ENCODE measurements at places on chromosomes 13 and 19. TPM values are rescaled to one million over a fixed set of nuclear protein-coding genes. Genes with fewer than 3 reads are reported as not detected.
A peak's percentile ranks its signal among the peaks of the same experiment; 100 is the strongest.

- no peak for DNase-seq
These were observed 174.6 kb downstream of the ITGBL1 start for GRCh38 chr13:101626925-101627555.

DNA sequence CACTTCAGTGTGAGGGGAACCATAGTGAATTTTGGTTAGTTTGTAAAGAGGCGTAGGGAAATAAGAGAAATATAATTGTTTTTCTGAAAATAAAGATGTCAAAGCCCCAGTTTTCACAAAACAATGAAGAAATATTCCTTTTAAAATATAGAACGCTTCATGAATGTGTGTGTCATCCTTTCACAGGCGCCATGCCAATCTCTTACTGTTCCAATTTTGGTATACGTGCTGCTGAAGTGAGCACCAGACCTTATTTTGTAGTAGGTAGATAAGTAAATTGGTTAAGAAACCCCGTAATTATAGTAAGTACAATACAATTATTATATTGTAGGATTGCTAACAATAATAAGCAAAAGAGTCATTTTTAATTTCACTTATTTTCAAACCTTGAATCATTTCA lies 43.3 kb downstream of the NAA16 start:
- DNase-seq = no peak

- peak; percentile 24 for DNase-seq
These were observed at the start of gene ETV2 for GRCh38 chr19:35641515-35642151. Gene ETV2, plus strand, starts transcription at chr19:35641745. Its CDS starts 716 bp downstream, at chr19:35642461.

GRCh38 chr13:72104656-72105180 lies 237.7 kb upstream of the DACH1 start:
- no peak for DNase-seq

- DNase-seq = peak; percentile 41
These were observed 26.9 kb upstream of the RCBTB2 start for GRCh38 chr13:48559638-48560320.

CYP4F3 gene
- not detected for total RNA-seq

- DNase-seq = no peak
These were observed 5.6 kb downstream of the ZDHHC20 start for GRCh38 chr13:21453387-21454081.

DNA sequence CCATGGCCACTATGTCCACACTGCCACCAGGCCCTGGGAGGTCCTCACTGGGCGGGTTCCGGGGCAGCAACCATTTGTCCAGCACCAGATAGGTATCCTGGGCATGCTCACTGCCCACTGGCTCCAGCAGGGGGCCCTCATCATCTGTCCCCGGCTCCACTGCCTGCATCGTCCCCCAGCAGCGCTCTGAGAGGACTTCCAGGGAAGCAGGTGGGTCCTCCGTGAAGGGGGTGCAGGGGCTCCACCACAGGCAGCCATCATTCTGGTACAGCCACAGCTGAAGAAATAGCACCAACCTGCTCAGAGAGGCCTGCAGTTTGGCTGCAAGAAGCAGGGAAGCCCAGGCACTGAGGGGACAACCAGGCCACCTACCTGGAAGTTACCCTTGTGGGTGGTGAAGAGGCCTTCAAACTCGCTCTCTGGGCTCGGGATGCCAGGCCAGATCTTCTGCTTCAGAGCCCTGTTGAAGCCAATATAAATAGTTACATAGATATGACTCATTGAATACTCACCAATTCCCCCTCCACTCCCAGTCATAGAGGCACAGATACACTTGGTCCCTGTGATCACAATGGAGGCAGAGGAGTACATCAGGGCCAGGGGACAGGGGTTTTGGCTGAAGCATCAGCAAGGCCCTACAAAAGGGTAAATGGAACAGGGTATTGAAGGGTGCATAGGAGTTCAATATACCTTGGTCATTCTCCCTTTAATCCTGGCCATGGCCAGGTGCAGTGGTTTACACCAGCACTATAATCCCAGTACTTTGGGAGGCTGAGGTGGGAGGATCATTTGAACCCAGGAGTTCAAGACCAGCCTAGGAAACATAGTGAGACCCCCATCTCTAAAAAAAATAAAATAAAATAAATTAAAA lies 4.1 kb downstream of the SWSAP1 start:
- DNase-seq = peak; percentile 45

PLIN5 gene
- total RNA-seq = 4.5 TPM

LRG1 gene
- 0.66 TPM for total RNA-seq

INTS6 gene
- total RNA-seq = 22.5 TPM

DIAPH3 gene
- total RNA-seq = 2.6 TPM

DNA sequence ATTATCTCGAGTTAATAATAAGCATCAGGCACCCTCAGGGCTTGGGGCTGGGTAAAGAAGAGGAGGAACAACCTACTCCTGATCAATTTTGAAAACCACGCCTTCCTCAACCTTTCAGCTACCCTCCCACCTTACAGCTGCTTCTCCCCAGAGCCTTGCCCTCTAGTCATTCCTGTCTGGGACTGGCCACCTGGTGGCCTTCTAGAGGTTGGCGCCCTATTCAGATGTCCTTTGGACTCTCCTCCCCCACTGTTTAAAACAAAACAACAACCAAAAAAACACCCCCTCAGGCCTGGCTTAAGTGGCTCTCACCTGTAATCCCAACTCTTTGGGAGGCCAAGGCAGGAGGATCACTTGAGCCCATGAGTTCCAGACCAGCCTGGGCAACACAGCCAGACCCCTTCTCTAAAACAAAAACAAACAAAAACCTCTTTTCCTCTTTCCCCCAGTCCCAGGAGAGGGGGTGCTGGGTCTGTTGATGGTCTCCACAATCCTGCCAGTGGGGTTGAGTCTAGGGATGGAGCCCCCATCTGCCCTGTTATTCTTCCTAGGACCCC lies 62.3 kb downstream of the CCDC70 start:
- no peak for DNase-seq

DNA sequence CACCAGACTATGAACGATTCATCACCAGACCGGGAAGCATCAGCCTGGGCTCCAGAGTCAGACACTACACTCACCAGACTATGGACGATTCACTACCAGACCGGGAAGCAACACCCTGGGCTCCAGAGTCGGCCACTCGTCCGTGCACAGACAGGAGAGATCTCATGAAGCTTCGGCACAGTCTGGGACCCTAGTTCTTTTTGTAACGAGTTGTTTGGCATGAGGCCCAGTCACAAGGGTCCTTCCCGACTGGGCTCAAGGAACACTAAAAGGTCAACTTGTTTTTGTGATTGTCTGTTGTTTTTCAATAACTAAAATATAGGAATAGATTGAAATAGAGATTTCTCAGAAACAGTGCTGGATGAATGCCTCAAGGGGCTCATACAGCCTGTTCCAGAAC lies 1141.6 kb upstream of the MIR17HG start:
- DNase-seq = no peak

YJEFN3 gene
- 10.6 TPM for total RNA-seq

DNA sequence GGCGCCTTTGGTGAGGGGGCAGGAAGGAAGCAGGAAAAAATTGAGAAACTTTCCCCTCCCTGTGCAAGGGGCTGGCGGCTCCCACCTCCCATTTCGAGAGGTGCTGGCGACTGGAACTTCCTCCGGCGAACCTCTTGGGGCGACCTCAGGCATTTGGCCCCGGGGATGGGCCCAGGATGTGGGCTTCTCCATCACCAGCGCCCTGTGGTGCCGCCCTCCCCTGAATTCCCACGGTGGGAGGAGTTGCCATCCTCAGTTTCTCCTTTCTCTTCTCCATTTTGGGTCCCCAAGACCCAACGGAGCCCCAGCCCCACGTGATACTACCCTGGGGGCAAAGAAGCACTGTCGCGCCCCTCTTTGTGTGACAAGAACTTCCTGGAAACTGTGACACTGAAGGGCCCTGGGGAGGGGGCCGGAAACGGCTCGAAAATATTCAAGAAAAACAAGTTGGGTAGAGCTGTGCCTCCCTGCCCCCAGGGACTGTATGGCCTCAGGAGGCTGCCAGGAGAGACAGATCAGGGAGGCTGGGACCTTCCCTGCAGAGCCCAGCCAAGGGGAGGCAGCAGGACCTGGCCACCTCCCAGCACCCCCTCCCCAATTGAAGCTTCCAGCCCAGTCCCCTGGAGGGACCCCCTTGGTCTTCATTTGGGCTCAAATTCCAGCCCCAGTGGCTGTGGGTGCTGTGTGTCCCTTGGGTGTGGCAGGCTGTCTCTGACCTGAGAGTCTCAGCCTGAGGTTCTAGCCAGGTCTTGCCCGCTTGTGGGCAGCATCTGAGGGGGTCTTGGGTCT lies 16.2 kb upstream of the AP1M2 start:
- DNase-seq = peak; percentile 16

DNA sequence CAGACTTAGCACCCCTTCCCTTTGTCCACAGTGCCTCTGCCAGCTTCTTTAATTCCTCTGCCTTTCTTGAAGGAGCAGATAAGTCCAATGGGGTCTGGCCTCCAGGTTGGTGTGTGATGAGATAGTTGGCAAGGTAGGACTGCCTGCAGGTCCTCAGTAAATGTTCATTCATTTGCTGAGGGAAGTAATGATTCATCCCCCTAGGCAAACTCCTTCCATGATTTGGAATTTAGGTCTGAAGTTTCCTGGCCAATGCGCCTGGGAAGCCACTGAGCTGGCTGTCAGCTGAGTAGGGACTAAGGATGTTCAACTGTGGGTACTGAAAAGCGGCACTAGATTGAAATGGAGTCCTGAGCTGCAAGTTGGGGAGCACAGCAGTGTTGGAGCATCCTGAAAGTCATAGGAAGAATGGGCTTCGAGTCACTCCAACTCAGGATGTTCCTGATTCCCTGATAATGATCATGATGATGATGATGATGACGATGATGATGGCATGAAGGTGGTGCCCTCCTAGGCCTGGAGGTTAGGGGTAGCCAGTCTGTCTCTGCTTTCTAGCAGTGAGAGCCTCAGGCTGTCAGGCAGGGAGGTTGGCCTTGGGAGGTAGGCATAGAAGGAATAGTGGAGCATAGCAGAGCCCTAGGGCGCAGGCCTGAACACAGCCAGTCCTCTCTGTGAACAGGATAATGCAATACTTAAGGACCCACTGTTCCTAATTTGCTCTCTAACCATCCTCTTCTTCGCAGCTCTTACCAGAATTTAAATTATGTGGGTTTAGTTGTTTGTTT lies 44.7 kb downstream of the COL4A2 start:
- no peak for DNase-seq

GRCh38 chr13:102195566-102196462 lies 206.0 kb downstream of the FGF14 start:
- DNase-seq = no peak

GRCh38 chr19:10727685-10728201 lies 9.9 kb downstream of the DNM2 start:
- no peak for DNase-seq

BCAM gene
- 338 TPM for total RNA-seq

THSD1 gene
- total RNA-seq = 0.66 TPM

DNA sequence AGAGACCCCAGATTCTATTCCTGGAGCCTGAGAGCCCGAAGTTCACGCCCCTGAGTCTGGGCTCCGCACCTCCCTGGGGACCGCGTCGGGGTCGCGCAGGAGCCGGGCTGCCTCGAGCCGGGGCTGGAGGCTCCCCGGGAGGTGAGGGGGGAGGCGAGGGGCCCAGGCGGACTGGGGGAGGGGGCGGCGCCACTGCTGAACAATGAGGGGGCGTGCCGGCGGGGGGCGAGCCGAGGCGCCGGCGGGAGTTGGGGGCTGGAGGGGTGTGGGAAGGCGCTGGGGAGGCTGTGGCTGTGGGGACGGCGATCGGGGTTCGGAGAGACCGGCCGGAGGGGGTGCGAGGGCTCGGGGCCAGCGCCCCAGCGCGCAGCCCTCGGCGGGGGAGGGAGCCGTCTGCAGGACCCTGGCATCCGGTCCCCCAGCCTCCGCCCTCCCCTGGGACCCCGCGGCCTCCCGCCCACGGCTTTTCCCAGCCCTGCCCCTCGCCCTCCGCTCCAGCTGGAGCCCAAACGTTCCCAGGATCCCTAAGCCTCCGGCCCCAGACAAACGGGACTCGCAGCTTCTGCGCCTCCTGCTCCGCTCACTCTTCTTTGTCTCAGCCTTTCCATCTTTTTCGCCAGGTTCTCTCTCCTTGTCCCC lies 922 bp downstream of the PLEKHG2 start:
- DNase-seq = peak; percentile 80

KCTD15 gene
- 161 TPM for total RNA-seq

DNA sequence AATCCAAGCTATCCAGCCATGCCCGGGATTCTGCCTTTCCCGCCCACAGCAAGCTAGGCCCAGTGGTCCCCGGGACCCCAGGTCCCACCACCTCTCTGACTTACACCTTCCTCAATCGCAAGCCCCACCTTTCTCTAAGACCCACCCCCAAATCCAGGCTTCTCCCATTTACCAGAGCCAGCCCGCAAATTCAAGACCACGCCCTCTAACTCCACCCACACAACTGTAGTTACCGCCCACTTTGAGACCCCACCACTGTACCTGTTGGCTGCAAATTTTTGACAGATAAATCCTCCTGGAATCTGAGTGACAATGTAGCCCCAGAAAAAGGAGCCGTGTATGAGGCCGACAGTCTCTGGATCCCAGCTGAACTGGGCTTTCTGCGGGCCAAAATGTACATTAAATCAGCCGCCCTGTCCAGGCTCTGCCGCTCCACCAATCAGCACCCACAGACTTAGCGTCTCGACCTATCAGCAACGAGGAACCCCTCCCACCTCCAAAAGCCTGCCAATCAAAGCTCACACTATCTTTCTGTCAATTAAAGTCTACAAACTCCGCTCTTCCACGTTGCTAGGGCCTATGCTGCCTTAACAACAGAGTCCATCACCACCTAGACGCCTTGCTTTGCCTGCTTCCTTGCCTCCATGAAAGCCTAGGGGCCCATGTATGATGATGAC lies 6.3 kb downstream of the SLC17A7 start:
- no peak for DNase-seq

LENG9 gene
- total RNA-seq = 6.3 TPM

GRCh38 chr19:28977826-28978225 lies 235.1 kb downstream of the UQCRFS1 start:
- no peak for DNase-seq

- DNase-seq = no peak
These were observed 12.6 kb downstream of the MKNK2 start for GRCh38 chr19:2038284-2039088.

SHD gene
- total RNA-seq = 144 TPM

DNA sequence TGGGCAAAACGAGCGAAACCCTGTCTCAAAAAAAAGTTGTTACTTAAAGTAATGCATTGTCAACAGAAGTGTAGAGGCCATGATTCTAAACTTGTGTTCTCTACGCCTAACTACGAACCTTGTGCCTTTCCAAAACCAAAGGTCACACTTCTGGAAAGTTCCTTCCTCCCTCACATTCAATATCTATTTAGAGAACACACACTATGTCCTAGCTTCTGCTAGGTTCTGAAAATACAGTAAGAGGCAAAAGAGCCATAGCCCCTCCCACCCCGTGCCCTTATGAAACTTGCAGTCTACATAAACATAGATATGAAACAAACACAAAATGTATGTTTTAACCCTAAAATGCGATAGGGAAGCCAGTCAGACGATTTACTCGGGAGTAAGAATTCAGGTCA lies 36.4 kb downstream of the RNF6 start:
- DNase-seq = no peak
